ENCODE measurements at places on chromosomes 12 and 14. TPM values are rescaled to one million over a fixed set of nuclear protein-coding genes. Genes with fewer than 3 reads are reported as not detected.

DNA sequence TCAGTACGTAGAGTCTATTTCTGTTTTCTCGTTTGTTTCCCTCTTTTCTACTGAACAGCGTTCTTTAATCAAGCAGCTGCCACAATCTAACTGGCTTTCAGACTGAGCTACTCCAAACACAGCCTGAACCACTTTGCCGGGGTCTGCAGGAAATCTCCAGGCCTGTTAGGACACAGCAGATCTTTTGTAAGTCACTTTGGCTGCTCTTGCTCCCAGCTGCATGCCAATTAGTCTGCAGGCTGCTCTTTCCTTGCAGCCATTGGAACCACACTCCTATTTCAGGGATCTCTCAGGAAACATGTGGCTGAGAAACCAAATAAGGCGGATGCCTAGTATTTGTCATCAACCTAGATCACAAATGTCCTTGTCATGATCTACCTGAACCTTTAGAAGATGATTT, 73.6 kb downstream of the TMTC1 start:
- no peaks in the 10 kb centered on the region for H3K4me1 ChIP-seq
- H3K4me3 ChIP-seq, result no peak overlapping the region
- H3K27me3 ChIP-seq, result no peaks in the 10 kb centered on the region
- DNase-seq, result no peak
- H3K36me3 ChIP-seq, result no peaks in the 10 kb centered on the region

DNA sequence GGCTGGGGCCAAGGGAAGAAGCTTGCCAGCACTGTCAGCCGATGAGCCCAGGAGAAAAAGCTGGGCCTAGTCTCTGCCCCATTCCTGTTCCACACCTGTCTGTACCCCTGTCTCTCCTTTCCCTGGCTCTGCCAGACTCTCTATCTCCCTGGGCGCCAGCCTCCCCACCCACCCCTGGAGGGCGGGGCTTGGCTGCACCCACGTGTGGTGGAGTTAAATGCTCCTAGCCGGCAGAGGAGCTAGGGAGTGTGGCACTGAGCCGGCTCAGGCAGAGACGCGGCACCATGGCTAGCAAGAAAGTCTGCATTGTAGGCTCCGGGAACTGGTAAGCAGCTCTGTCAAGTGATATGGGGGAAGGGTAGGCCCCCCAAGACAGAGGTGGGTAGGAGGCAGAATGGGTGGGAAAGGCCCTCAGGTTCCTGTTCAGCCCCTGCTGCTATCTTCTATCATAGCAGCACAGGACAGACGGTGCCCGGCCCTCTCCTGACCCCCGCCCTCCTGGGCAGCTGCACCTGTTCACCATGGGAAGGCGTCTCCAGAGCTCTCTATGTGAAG, at the start of gene GPD1:
TSS of gene GPD1 (plus strand) at position 242 of the 555 bp plus-strand sequence. CDS start at position 285, 43 bp downstream.
- H3K36me3 ChIP-seq, result peaks cover 7% of the 10 kb centered on the region
- no peak for DNase-seq
- no peak within 1 kb of the TSS for H3K4me3 ChIP-seq
- H3K27me3 ChIP-seq, result no peaks in the 10 kb centered on the region
- H3K27ac ChIP-seq, result peak within 1 kb of the TSS; percentile 35

DNA sequence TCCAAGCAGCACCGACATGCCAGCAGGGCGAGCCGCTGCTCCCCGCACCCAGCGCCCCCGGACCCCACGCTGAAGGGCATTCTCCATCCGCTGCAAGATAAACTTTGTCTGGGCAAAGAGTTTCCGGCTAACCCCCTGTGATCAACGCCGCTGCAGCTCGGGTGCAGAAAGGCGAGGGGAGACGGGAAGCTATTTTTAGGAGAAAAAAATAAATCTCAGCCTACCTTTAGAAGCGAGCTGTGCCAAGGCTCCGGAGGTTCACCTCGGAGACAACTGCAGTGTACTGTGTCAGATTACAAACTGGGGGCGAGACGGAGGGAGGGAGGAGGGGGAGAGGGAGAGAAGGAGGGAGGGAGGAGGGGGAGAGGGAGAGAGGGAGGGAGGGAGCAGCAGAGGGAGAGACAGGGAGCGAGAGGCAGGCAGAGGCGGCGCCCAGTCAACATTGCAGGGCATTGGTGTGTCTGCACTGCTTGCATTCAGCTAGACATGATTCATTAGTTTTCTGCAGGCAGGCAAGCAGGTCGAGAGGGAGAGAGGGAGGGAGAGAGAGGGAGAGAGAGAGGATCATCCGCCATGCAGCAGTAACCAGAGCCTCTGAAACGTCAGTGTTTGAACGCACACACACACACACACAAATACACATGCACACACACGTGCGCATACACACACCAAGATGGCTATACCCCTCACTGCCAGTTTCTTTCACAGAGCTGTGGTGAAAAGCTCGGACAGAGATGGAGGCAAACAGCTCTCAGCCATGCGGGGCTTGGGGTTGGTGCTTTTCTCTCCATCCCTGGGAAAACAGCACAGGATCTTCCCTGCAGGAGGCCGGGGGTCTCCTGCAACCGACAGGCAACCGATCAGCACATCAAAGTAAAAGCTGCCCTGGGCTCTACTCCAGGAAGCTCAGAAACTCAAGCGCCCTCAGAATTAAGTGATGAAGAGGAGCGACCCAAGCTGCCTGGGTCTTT, at the start of gene RIMBP2:
TSS of gene RIMBP2 (minus strand) at position 302 of the 971 bp plus-strand sequence. CDS start 237,286 bp downstream, outside the sequence.
- H3K4me3 ChIP-seq, result no peak within 1 kb of the TSS
- no peak within 1 kb of the TSS for H3K27ac ChIP-seq
- H3K27me3 ChIP-seq, result no peaks in the 10 kb centered on the region
- H3K4me1 ChIP-seq, result no peaks in the 10 kb centered on the region
- DNase-seq, result no peak

GRCh38 chr14:67571275-67571990, 28.6 kb downstream of the PIGH start:
- DNase-seq, result peak; percentile 68
- no peaks in the 10 kb centered on the region for H3K27me3 ChIP-seq
- peaks cover 4% of the 10 kb centered on the region for H3K36me3 ChIP-seq
- no peak overlapping the region for H3K4me3 ChIP-seq
- H3K4me1 ChIP-seq, result 0 out of 2 replicates have a peak, but pooled peaks cover 4% of the 10 kb centered on the region

GRCh38 chr14:35854696-35855270, 28.6 kb downstream of the BRMS1L start:
- no peak overlapping the region for H3K27ac ChIP-seq
- H3K36me3 ChIP-seq, result no peaks in the 10 kb centered on the region
- no peaks in the 10 kb centered on the region for H3K27me3 ChIP-seq
- H3K4me3 ChIP-seq, result no peak overlapping the region
- no peaks in the 10 kb centered on the region for H3K4me1 ChIP-seq

DNA sequence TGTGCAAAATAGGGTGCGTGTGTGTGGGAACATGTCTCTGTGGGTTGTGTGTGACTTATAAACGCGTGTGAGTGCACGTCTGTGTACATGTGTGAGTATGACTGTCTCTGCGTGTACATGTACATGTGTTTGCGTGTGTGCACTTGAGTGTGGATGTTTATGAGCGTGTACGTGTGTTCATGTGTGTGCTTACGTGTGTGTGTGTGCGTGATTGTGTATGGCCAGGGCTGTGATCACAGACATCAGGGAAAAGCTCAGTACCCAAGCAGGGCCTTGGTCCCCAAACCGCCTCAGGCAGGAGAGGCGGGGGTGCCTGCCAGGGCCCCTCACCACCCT, 326.3 kb upstream of the DIO3 start:
- no peak overlapping the region for H3K27ac ChIP-seq
- no peak overlapping the region for H3K4me3 ChIP-seq
- no peaks in the 10 kb centered on the region for H3K4me1 ChIP-seq
- no peak for DNase-seq
- H3K27me3 ChIP-seq, result no peaks in the 10 kb centered on the region

GRCh38 chr12:52496054-52496453, 3.0 kb upstream of the KRT6A start:
- no peak overlapping the region for H3K4me3 ChIP-seq
- H3K27ac ChIP-seq, result no peak overlapping the region
- H3K27me3 ChIP-seq, result no peaks in the 10 kb centered on the region
- peaks cover 18% of the 10 kb centered on the region for H3K4me1 ChIP-seq

DNA sequence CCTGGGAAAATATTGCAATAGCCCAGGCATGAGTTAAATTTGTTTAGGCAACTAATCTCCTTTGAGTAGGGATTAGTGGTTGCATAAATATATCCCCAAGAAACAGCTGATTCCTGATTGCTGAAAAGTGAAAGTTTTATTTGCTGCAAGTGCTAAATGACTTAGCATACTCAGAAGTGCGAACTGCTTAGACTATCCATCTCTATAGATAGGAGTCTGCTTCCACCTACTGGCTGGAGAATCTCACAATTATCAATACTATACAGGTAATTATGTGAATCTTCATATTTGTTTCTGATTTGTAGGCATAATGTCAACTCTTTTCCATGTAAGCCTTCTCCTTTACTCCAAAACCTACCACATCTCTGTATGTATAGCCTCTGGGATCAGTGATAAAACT, 12.0 kb upstream of the SLCO1B3 start:
- H3K4me1 ChIP-seq, result no peaks in the 10 kb centered on the region
- no peaks in the 10 kb centered on the region for H3K36me3 ChIP-seq
- no peaks in the 10 kb centered on the region for H3K27me3 ChIP-seq
- no peak overlapping the region for H3K4me3 ChIP-seq
- DNase-seq, result no peak
- H3K27ac ChIP-seq, result no peak overlapping the region

DNA sequence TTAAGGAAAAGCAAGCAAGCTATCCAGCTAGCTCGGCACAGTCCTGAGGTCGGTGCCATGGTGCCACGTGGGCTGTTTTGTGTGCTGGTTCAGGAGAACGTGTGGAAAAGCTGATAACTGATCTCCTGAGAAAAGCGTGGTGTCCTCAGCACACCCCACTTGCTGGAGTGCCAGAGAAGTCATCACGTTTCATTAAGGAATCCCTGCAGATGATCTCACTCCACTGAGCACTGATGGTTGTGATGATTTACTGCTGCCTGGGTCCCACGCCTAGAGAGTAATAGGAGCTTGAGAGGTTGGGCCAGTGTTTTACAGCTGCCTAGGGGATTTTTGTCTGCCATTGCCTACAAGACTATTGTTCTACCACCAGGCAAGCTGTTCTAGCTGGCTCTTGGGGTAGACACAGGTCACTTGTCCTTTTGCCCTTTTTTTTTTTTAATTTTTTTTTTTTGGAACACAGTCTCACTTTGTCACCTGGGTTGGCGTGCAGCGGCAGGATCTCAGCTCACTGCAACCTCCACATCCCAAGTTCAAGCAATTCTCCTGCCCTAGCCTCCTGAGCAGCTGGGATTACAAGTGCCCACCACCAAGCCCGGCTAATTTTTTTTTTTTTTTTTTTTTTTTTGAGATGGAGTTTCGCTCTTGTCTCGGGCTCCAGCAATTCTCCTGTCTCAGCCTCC, 42.3 kb upstream of the EVL start:
- no peak overlapping the region for H3K4me3 ChIP-seq
- no peaks in the 10 kb centered on the region for H3K27me3 ChIP-seq
- H3K36me3 ChIP-seq, result no peaks in the 10 kb centered on the region
- H3K27ac ChIP-seq, result no peak overlapping the region

Gene SOCS4
- total RNA-seq, result 24.8 TPM

Gene GALNT9
- 0.45 TPM for total RNA-seq

Gene DNAJC22
- 40.6 TPM for total RNA-seq

Gene TMEM229B
- total RNA-seq, result 0.19 TPM

Gene GYS2
- 0.66 TPM for total RNA-seq

Gene GMFB
- 65.5 TPM for total RNA-seq

Gene PRPF40B
- total RNA-seq, result 33.4 TPM

All from Caco-2 (cell line).